ENCODE measurements at places on chromosomes 11 and 22.

DNA sequence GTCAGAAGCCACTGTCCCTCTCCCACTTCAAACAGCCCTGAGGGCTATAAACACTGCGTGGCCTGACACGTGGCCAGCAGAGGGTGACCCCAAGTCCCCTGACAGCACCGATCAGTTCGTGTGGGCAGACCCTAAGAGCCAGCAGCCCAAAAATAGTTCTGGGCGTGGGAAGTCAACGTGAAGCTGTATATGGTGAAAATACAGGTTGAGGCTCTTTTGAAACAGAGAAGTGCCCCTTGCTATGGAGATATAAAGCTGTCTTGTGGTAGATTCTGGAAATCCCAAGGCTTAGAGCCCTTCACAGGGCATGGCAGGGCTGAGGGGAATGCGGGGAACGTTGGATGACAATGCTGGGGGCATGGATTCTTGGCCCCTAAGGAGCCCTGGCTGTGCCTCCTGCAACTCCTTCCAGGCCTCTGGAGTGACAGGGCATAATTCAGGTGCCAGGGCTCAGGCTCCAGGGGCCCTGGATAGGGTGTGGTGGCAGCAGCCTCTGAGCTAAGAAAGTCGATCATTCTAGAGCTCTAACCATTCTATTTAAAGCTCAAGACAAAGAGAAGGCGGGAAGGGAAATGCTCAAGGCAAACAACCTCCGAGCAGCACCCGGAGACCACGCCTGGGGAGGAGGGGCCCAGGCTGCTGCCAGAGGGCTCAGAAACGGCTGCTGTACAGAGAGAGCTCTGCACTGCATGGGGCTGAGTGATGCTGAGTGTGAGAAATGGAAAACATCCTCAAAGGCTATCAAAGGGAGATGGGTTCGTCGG is 60.4 kb upstream of the CD5 start:
- DNase-seq: no peak

- DNase-seq: no peak
Observed at GRCh38 chr22:46961591-46962295, 199.3 kb downstream of the TBC1D22A start.

DNA sequence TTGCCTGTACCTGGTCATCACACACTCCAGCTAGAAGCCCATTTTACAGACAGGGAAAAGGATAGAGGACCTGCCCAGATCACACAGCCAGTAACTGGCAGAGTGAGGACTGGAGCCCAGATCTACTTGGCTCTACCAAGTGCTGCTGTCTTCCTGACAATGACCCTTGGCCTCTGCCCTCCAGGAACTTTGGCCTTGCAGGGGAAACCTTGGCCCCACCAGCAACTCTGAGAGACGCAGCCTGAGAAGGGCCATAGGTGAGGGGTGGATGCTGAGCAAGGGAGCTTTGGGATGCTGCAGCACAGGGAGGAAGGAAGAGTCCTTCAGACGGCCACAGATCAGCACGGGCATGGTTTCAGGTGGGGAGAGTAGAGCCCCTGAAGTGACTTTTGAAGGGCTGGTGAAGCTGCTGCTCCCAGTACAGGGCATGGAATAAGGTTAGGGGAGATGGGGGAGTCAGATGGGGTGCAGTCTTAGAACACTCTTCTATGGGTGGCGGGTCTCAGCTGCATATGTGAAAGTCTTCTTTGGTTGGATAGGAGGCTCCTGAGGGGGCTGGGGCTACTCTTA is 2.0 kb upstream of the CAPN5 start:
- no peak for DNase-seq

DNA sequence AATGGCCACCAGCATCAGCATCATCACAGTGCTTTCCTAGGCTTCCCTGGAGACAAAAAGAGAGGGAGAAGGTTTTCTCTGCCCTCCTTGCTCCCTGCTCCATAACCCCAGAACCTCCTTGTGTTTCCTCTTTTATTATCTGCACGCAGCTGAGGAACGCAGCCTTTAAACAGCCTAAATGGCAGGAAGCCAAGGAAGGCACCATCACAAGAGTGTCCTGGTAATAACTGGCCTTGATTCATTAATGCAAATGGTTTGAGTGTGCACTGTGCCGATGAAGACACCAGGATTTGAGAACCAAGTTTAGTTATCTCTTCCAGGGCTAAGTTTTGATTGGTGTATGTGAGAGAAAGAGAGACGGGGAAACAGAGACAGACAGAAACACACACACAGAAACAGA is 29.4 kb upstream of the DRD2 start:
- DNase-seq: no peak

DNA sequence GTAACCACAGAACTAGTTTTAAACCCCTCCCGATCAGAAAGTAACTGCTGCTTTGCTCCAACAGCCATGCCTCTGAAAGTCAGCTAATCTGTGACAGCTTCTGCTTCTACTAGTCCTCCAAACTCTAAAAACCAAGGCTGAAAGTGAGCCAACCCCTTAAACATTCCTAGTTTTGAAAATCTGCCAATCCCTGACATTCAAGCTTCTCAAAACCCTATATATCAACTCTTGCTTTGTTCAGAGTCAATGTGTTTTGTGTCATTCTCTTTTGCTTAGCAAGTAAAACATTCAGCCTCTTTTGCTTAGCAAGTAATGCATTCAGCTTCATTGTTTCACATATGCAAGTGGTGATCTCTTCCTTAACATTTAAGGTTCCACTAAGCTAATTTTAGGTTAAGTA is 56.9 kb downstream of the ATG16L2 start:
- no peak for DNase-seq

GRCh38 chr11:65390996-65391395 is 4.6 kb downstream of the FRMD8 start:
- no peak for DNase-seq

DNA sequence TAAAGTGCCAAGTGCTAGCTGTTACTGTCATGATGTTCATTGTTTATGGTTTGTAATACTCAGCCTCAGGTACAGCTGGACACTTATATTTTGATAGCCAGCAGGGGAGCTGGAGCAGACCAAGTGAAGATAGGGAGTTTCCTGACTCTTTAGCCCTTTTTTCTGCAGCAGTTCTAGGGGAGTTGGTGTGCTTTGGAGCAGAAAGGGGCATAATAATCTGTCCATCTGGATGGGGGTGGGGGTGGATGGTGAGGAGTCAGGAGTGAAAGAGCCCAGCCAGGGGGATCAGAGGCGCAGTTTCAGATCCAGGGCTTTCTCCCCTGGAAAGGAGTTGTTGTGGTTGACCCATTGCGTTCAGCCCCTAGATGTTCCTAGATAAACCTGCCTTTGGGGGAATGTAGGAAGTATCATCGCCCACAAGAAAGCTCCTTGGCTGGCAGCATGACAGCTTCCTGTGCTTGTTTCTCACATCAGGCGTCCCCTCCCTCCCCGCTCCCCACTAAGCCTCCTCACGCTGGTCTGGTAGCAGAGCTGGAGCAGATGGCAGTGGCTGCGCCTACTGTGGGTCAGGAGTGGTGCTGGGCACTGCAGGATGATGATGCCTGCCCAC is 41.9 kb downstream of the MED15 start:
- no peak for DNase-seq

DNA sequence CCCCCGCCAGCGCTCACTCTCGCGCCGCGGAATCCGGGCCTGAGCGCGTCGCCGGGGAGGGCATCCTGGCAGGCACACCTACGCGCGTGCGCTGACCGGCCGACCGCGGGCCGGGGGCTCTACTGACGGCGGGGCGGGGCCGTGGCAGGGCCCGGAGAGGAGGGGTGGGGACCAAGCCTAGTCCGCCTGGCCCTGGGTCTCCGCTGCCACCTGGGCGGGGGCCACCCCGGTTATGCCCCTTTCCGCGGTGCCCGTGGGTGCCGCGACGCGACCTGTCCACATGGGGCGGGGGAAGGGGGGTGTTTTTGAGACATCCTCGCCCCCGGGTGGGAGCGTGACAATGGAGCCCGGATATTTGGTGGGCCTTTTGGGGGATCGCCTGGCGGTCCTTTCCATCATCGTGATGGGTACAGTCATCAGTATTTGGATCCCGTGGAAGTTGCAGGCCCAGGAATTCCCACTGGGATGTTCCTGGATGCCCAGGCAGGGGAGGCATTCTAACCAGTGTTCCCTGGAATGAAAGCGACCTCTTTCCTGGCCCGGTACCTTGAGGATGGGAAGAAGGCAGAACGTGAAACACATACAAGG is 2.2 kb downstream of the NCAM1 start:
- DNase-seq: peak; percentile 3

GRCh38 chr11:112016088-112016764 is 9.0 kb upstream of the DLAT start:
- no peak for DNase-seq

Measured in amygdala (tissue), 56 donors.